HCT116 (cell line): ENCODE measurements at places on chromosomes 6 and 20. TPM values are rescaled to one million over a fixed set of nuclear protein-coding genes. Genes with fewer than 3 reads are reported as not detected.

Gene GPR6
- not detected for total RNA-seq

DNA sequence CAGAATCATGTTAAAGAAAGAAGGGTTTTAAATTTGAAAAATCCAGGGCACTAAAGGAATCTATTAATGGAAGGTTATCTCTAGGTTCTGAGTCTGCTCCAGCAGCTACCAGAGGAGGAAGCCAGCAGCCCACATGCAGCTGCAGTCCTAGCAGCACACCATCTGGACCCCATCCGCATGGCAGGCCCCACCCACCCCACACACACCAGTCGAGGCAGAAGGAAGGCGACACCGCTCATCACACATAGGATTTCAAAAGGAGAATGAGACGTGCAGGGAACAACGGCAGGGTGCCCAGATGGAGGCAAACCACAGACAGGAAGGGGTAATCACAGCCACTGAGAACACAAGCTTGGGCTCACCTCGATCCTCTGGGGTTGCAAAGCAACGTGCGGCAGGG lies 78.9 kb downstream of the GINS1 start:
- no peaks in the 10 kb centered on the region for H3K4me1 ChIP-seq
- DNase-seq, result no peak
- H3K4me3 ChIP-seq, result no peak overlapping the region
- no peak overlapping the region for H3K27ac ChIP-seq
- H3K36me3 ChIP-seq, result no peaks in the 10 kb centered on the region; the same call in 1 of the 2 replicates

DNA sequence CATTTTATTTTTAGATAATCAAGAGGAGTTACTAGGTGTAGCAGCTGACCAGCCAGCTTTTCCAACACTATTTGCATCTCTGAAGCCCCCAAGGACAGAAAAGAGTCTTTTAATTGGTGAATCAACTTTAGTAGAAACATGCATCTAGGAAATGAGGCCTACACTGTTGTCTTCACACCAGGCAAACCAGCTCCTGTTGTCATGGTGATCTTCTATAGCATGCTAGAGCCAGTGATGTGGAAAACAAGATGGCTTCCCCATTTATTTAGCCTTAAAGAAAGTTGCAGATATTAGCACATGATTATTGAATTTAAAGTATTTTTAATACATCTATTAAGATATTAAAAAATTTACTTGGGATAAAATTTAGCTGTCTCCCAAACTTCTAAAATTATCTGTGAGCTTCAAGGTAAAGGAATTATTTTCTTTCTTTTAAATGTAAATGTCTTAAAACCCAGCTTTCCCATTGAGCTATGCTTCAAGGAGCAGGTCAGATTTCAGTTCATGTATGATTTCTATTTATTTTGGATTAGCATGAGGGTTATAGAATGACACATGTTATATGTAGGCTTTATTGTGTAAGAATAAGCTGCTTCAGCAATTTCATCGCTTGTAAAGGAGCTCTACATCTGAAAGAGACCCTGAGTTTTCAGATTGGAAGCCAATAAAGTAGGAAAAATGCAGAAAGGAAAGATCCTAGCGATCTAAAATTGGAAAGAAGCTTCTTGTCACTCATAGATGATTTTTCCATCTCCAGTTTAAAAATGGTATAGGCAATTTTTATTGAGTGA lies 564.9 kb upstream of the CITED2 start:
- no peak overlapping the region for H3K4me3 ChIP-seq
- no peak for DNase-seq
- no peaks in the 10 kb centered on the region for H3K4me1 ChIP-seq
- no peaks in the 10 kb centered on the region for H3K36me3 ChIP-seq
- H3K27me3 ChIP-seq, result no peaks in the 10 kb centered on the region

DNA sequence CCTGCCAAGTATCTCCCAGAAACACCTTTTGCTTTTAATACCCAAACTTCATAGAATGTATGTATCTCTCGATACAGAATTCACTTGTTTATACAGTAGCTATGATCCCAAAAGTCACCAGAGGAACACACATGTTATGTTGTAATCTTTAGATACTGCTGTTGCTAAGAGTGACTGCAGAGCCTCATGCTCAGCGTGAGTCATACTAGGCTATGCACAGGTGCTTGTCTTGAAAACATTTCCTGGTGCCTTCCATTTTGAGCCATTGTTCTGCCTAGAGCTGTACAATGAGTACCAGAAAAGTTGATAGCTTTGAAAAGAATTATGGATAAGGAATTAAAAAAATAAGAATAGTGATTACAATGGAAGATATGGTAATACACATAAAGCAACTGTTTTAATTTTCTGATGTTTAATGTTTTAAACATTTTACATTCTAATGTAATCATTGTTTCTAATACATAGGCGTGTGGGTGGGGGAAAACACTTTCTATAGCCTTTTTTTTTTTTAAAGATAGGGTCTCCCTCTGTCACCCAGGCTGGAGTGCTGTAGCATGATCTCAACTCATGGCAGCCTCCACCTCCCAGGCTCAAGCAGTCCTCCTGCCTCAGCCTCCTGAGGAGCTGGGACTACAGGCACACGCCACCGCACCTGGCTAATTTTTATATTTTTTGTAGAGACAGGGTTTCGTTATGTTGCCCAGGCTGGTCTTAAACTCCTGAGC lies 79.4 kb downstream of the CD24 start:
- H3K27ac ChIP-seq, result no peak overlapping the region
- no peaks in the 10 kb centered on the region for H3K4me1 ChIP-seq
- H3K36me3 ChIP-seq, result no peaks in the 10 kb centered on the region
- DNase-seq, result no peak

GRCh38 chr6:84657025-84657424 lies 107.4 kb downstream of the TBX18 start:
- no peak for DNase-seq
- no peaks in the 10 kb centered on the region for H3K36me3 ChIP-seq
- H3K4me3 ChIP-seq, result no peak overlapping the region
- H3K27ac ChIP-seq, result no peak overlapping the region
- no peaks in the 10 kb centered on the region for H3K27me3 ChIP-seq
- H3K4me1 ChIP-seq, result no peaks in the 10 kb centered on the region
